ENCODE measurements at places on chromosomes 12 and 14. TPM values are rescaled to one million over a fixed set of nuclear protein-coding genes. Genes with fewer than 3 reads are reported as not detected.

The TAS2R19 gene
- not detected for total RNA-seq

The GLIPR1L1 gene
- total RNA-seq: not detected

The CLEC4D gene
- total RNA-seq: not detected

The MYF6 gene
- not detected for total RNA-seq

The RAD9B gene
- total RNA-seq: 0.31 TPM

The ADGRD1 gene
- 0.57 TPM for total RNA-seq
